Muscle of leg (tissue), 16 donors: ENCODE measurements at places on chromosomes 13 and 19.

- no peak for DNase-seq
These were observed 583 bp upstream of the BAX start for GRCh38 chr19:48953990-48954594.

DNA sequence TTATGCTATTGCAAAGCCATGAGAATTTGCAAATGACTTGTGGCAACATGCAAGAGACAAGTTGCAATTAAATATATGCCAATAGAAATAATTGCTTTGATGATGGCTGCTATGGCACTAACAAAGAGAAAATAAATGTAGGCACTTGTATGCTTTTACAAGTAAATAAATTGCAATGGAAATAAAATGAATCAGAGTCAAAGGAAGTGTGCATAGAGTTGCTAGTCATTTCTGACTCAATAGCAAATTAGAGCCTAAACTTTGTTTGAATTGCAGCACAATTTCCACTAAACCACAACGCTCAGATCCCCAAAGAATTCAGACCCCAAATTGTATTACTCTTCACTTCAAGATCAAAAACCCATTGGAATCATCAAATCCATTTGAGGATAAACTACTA lies 792.1 kb upstream of the ARGLU1 start:
- DNase-seq = no peak

DNA sequence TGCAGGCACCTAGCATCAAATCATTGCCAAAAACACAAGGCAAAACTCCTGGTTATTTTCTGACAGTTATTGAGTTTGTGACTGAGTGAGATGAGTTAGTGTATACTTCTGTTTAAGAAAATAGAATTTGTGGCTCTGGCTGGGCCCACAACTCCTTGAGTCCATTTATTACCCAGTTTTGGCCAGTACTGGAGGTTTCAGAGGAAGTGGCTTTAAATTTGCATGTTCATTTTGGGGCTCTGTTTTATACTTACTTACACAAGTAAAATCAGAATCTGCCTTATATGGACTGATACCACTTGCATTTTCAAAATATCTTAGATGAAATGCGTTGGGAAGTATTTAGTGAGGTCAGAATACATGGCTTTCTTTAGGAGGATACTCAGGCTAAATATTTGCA lies 29.0 kb downstream of the TNFSF11 start:
- no peak for DNase-seq

DNA sequence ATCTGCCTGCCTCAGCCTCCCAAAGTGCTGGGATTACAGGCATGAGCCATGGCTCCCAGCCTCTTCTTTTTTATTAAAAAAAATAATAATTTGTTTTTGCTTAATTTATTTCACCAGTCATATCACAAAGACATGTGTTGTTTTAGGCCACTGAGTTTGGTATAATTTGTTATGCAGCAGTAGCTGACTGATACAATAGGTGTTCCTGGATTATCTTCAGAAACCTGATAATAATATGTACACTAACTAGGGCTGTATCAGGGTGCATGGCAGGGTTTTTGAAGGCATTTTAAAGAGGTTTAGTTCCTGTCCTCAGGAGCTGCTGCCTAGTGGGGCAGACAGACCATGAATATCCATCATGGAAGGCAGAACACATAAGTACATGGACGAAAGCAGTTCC lies 9.5 kb upstream of the CSNK1G2 start:
- no peak for DNase-seq

DNA sequence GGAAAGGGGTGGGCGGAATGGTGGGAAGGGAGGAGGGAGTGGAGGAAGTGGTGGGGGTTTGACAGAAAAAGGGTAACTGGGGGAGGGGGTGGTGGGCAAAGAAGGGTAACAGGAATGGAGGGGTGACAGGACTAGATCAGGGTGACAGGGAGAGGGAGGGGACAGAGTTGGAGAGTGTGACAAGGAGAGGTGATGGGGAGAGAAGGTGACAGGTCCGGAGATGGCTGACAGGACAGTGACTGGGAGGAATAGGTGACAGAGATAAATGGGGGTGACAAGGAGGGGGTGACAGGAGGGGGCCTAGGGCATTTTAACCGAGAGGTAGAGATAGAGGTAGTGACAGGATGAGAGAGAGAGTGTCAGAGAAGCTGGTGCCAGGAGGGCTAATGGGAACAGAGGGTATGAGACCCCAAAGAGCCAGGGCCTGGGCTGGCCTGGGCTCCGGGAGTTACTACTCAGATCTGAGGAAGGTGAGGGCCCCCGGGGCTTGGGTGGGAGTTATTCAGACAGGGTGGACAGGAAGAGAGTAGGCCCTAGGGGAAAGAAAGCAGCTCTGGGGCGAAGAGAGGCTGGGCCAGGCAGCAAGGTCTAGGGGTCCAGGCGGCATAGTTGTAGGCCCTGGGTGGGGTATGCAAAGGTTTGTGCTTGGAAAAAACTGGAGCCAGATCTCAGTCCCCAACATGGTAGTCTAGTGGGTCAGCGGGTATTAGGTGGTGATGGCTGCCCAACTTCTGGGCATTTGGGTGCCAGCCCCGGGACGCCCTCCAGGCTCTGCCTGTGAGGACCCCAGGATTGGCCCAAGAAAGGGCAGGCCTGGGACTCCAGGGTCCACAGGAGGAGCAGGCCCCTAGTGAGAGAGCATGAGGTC lies 660 bp downstream of the CIC start:
- DNase-seq = peak; percentile 39

GRCh38 chr13:22027566-22027965 lies 356.7 kb downstream of the FGF9 start:
- no peak for DNase-seq

DNA sequence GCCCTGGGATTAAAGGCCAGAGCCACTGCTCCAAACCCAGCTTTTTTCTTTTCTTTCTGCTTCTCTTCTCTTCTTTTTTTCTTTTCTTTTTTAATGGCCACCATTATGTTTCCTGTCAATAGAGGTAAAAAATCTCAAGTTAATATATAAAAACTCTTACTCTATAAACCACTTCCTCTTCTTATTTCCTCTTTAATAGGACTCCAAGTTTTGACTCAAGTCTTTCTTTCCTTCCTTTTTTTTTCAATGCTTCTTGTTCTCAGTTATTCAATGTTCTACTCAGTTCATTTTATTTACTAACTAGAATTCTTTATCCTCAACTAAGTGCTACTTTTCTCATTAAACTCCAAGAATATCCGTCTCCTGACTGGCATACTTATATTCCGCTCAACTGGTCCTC lies 27.1 kb upstream of the MYCBP2 start:
- no peak for DNase-seq

DNA sequence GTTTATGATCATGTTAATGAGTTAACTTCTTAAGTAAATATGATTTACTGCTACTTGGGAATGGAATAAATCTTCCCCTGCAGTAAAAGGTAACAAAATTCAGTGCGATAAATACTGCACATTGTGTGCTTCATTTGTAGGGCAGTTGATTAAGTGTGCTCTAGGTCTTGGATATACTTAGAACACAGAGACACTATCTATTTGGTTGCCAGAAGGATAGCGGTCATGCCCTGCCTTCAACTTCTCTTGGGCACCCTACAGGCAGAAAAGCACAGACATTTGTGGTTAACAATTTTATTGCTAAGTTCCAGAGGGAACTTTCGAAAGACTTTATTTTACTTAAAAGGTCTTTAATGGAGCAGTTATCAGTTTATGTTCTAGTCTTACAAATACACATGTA lies 605.8 kb downstream of the PCDH9 start:
- no peak for DNase-seq

DNA sequence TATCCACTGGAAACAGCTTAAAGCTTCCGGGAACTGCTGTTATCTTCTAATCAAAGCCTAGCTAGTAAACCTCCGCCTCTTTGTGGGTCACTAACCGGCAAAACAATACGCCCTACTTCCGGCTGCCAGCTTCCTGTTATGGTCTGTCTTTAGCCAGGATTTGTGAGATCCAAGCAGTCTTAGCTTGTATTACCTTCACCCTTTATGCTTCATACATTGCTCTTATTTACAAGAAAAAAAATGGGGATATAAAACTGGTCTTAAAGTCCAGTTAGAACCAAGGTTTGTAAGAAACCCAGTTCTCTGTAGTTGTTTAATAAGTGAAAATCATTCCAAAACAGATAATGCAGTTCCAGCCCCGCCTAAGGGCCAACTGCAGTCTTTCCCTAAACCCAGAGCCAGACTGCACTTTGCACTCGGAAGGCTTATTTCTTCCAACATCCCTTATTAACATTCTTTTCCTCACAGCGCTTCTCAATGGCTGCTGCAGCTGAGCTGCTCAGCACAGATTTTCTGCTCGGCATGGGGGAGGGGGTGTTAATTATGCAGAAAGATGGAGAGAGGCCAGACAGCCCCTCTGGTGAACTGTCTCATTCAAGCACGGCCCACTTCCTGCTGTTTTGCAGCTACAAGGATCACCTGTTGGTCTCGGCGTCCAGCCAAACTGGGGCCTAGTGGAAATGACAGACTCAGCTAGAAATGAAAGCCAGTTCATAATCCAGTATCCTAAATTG lies 368.4 kb downstream of the KLF12 start:
- peak; percentile 99 for DNase-seq

DNA sequence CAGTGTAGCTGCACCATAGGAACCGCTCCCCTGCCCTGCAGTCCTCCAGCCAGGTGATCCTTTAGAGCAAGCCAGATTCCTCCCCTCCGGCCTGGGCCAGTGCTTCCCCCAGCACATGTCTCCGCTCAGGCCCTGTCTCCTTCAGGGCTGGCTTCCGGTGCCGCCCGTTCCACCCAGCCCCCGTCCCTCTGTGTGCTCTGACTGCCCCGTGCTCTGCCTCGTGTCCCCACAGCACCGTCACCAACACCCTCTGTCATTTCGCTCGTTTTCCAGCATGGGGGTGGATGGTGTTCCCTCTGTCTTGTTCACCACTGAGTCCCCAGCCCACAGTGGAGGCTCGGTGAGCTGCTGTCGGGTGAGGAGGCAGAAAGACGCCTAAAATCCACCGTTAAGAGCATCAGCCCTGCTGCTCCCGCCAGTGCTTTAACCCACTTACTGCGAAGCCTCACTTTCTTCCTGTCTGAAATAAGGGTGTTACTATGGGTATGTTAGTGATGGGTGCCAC lies 54.5 kb downstream of the TSSK6 start:
- peak; percentile 65 for DNase-seq

- no peak for DNase-seq
These were observed 78.8 kb downstream of the RAP2A start for GRCh38 chr13:97512732-97513131.

DNA sequence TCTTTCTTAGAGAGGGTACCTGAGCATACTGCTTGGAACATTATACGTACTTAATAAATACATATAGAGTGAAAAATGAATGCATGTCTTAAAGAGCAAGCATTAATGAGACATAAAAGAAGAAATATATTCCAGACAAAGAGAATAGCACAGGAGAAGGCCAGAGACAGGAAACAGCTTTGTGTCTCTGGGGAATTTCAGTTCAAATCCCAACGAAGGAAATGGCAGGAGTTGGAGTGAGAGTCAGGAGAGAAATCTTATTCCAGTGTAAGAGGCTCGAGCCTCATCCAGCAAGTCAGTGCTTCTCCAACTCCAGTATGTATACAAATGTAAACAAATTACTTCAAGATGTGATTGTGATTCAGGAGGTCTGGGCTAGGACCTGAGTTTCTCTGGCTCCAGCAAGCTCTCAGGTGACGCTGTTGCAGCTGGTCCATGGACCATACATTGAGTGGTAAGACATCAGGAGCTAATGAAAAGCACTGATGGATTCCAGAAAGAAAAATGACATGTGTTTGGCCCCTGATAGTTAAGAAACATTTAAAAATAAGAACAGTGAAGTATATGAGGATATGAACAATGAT lies 108.2 kb downstream of the RAP2A start:
- DNase-seq = peak; percentile 41

GRCh38 chr19:2812414-2813234 lies 7.0 kb upstream of the ZNF554 start:
- DNase-seq = no peak

DNA sequence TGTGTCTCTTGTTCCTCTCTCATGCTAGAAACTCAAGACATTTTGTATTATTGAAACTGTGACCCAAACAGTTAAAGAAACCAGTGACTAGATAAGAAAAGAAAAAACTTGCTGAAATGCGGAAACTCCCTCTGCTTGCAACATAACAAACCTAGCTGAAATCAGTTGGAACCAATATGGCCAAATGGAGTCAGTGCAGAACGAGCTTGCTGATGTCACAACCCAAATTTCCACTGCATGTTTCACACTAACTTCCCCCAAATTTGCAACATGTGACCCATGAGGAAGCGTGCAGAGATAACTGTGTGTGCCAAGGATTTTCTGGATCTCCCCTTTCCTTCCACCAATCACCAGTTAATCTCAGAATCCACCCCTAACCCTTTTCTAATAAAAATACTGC lies 208.0 kb downstream of the DLEU7 start:
- peak; percentile 85 for DNase-seq
